Fibroblast of skin of left biceps (primary cell): ENCODE measurements at places on chromosomes 16 and 17.

GRCh38 chr17:55089256-55089655, 120.7 kb downstream of the STXBP4 start:
- no peak for DNase-seq

GRCh38 chr16:66262253-66263167, 104.0 kb upstream of the CDH5 start:
- no peak for DNase-seq

DNA sequence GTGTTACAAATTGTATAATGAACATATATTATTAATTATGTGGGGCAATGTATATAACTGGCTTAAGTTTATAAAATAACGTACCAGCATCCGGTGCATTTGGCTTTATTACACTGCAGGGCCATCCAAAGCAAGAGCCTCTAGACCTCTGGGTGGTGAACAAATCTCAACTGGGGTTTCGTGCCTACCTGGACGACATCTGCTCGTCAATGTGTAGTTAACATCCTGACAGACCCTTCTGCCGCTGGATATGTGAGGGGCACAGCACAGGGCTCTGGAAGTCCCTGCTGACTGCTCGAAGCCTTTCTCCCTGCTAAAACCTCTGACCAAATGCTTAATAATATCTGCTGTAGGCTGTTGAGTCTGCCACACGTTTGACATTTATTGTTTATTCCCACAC, 2.3 kb downstream of the TMEM186 start:
- no peak for DNase-seq

DNA sequence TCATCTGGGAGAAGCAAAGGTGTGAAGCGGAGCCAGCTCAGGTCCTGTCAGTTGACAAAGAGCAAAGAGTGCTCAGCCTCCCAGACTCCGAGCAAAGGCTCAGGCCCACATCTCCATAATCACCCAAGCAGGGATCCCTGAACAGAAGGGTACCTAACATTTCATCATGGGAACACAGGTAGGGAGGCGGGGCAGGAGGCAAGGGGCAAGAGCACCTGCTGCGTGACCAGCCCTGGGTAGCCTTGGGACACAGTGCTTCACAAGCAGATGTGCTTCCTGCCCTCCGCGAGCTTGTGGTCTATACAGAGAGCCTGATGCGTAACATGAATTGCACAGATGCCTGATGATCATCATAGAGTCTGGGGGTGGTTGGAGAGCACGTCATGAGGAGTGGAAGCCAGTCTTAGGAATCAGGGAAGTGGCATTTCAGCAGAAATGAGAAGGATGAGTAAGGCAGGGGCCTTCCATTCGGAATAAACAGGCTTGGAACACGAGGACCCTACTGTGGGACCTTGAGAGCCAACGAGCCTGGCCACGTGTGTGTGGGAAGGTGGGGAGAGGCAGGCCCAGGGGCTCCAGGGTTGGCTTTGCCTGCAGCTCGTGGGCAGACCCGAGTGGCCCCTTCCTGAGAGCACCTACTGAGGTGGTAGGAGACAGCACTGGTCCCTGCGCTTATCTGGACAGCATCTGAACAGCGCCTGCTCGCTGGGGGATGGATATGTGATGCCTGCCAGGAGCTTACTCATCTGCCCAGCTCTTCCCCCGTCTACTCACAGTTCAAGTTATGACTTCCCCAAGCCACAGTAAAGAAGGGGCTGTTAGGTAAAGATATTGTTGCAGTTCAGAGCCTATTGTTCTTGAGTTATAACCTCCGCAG, 125.8 kb downstream of the CCDC182 start:
- no peak for DNase-seq

- peak; percentile 23 for DNase-seq
Measured at GRCh38 chr16:69820926-69821541, 58.9 kb downstream of the WWP2 start.
